ENCODE measurements at places on chromosomes 3 and 15.

DNA sequence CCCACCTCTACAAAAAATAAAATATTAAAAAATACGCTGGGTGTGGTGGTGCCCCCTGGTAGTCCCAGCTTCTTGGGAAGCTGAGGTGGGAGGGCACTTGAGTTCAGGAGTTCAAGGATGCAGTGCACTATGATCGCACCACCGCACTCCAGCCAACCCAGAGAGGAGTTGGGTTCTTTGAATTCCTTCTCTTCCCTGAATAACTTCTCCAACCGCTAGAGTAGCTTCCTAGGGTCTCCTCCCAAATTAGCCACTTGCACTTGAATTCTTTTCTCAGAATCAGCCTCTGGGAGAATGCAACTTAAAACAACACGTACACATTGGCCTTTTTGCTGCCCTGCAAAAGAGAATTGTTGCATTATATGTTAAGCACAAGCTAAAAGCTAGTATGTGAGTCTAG is 272.5 kb downstream of the ABHD5 start:
- DNase-seq, result no peak

DNA sequence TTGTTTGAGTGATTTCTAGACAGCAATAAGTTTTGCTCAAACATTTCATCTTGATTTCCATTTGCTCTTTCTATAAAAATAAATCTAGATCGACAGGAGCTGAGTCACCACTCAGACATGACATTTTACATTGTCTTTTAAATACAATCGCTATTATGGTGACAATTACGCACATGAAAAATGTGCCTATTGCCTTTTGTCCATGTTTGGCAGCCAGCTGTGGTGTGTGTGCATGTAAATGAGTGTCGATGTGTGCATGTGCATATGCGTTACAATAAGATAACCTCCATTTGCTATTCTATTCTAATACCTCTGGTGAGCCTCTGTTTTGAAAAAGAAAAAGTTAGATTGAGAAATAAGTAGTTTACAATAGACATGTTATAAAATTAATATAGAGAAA is 89.7 kb upstream of the GRM7 start:
- DNase-seq, result no peak

GRCh38 chr3:73739791-73740453 is 115.2 kb upstream of the PDZRN3 start:
- no peak for DNase-seq

DNA sequence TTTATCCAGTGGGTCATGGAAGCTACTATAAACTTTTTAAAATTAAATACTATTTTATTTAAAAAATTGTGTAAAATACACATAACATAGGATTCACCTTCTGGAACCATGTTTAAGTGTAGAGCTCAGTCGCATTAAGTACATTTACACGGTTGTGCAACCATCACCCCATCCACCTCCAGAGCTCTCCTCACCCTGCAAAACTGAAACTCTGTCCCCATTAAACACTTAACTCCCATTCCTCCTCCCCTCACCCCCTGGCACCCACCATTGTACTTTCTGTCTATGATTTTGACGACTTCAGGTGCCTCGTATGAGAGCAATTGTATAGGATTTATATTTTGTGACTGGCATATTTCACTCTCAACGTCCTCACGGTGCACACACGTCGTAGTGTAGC is 70.7 kb downstream of the APBA2 start:
- DNase-seq, result no peak

DNA sequence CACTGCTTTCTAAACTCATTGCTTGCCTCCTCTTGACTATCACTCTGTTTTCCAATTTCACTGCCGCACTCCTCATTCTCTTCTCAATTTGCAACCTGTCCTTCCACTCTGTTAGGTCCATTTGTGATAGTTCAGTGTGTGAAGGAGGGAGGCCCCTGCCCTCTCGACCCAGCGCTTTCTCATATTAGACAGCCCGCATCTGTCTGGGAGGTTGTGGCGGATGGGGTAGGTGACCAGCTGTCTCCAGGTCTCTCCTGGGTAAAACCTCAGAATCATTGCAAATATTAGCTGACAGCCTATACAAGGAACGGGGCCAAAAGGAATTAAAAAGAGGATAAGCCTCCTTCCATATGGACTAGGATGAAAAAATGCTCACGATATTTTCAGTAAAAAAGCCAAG is 358.3 kb downstream of the SHQ1 start:
- DNase-seq, result no peak

Data from OCI-M1 (cell line).